ENCODE measurements at places on chromosomes 13 and 19.

DNA sequence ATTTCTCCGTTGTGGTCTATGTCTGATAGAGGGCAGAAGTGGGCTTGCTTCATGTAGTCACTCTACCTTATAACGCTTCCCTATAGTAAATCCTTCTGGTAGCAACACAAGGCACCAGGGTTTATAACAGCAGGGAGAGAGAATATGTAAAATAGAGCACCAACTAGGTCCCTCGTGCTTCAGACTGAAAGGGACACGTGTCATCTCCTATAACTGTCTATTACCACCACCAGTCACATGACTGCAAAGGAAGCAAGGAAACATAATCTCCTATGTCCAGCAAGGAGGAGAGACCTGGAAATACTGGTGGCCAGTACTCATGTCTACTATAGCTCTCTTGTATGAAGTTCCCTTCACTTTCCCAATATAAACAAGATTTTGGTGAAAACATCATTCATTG lies 79.2 kb downstream of the SLAIN1 start:
- no peak for DNase-seq

DNA sequence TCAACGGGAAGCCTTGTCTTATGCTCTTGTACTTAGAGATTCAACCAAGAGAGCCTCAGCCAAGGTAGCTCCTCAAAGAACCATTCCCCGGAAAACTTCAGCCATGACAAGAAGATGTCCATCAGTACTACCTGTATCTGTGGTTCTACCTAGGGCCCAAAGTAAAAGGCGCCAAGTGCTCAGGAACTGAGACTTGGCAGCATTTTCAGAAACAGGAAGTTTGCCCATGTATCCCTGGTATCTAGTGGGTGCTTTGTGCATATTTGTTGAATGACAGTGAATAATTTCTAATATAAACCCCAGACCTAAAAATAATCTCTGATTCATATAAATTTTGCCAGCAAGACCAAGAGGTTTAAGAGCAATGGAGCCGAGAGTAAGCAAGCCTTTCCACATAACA lies 7.2 kb downstream of the FAM216B start:
- DNase-seq: no peak

DNA sequence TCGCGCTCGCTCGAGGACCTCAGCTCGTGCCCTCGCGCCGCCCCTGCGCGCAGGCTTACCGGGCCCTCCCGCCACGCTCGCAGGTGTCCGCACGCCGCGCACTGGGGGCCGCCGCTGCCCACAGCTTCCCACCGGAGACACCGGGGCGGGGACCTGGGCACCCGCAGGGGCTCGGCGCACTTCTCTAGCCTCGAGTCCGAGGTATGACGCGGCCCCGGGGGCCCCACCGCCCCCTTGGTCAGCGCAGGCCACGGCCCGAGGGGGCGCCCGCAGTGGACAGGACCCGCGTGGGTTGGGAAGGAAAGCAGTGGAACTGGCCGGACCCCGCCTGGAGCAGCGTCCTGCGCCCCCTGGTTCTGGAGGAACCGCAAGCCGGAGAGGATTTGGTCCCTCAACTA lies 2.1 kb upstream of the GRWD1 start:
- DNase-seq: no peak

GRCh38 chr13:36026531-36026930 lies 104.7 kb downstream of the DCLK1 start:
- DNase-seq: no peak

DNA sequence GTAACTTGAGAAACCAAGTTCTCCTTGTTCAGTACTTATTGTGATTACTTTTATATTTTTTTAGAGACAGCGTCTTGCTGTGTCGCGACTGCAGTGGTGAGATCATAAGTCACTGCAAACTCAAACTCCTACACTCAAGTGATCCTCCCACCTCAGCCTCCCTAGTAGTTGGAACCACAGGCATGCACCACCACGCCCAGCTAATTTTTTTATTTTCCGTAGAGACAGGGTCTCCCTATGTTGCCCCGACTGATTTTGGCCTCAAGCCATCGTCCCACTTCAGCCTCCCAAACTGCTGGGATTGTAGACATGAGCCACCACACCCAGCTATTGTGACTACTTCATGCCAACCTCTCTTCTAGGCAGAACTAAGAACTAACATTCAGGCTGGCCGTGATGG lies 8.3 kb downstream of the C19orf53 start:
- DNase-seq: no peak

DNA sequence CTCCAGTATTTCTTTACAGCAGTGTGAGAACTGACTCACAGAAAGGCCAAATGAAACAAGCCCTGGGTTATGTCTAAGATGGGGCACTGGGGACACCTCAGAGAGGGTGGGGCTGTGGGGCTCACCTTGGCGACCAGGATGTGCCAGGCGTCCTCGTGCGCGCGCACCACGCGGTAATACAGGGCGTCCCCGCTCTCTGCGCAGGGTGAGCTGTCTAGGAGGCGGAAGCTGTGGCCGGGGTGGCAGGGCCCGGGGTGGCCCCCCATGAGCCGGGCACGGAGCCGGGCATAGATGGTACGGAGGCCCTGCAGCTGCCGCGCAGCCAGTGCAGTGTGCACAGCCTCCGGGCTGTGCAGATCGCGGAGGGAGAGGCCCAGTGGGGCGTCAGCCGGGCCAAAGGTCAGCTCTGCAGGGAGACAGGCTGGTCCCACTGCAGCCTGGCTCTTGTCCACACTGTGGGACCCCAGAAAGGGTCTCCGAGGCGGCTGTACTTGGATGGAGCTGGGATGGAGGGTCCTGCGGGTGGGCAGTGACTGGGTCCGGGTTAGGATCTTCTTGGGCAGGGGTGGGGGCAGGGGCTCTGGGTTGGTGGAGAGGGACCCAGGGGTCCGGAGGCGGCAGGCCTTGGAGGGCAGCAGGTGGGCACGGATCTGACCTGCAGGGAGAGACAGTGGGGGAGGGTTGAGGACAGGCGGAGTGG lies 3.4 kb downstream of the PEAK3 start:
- no peak for DNase-seq

- no peak for DNase-seq
Observed at GRCh38 chr19:31144075-31144870, 205.0 kb downstream of the TSHZ3 start.

GRCh38 chr19:34229721-34230120 lies 24.6 kb upstream of the GARRE1 start:
- no peak for DNase-seq

- DNase-seq: peak; percentile 11
Observed at GRCh38 chr13:72141855-72142519, 275.0 kb upstream of the DACH1 start.

DNA sequence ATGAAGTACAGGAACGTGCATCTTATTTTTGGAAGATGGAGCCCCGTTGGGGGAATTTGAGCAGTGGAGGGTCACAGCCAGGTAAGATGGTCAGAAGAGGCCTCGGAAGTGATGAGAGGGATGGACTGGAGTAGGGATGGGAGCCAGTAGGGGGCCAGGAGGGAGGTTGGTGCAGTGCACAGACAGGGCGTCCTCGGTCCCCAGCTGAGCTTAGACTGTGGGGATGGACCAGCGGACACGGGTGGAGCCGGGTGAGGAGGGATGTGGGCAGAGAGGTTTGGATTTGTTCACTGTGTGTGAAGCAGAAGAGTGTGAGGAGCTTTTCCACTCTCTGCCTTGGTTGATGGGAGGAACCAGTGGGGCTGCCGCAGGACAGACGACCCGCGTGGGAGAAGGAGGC lies 10.6 kb downstream of the RPS9 start:
- DNase-seq: no peak

- DNase-seq: peak; percentile 26
Observed at GRCh38 chr13:41767801-41768200, 193.1 kb downstream of the VWA8 start.

- no peak for DNase-seq
Observed at GRCh38 chr19:38381138-38381537, 6.7 kb downstream of the GGN start.

GRCh38 chr13:40094056-40094455 lies 438.6 kb downstream of the COG6 start:
- DNase-seq: no peak

GRCh38 chr13:91601273-91601672 lies 202.9 kb downstream of the GPC5 start:
- no peak for DNase-seq

DNA sequence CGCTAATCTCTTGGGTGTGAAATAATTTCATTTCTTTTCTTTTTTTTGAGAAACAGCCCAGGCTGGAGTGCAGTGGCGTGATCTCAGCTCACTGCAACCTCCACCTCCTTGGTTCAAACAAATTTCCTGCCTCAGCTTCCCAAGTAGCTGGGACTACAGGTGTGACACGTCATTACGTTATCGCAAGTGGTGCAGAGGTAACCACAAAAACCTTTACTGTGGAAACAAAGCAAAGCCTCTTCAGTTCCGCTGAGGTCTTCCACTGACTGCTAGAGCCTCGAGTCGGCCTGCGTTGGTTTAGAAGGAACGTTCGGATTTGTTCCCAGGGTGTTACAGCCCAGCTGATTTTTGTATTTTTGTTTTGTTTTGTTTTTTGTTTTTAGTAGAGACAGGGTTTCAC lies 2.0 kb upstream of the ZNF784 start:
- no peak for DNase-seq

DNA sequence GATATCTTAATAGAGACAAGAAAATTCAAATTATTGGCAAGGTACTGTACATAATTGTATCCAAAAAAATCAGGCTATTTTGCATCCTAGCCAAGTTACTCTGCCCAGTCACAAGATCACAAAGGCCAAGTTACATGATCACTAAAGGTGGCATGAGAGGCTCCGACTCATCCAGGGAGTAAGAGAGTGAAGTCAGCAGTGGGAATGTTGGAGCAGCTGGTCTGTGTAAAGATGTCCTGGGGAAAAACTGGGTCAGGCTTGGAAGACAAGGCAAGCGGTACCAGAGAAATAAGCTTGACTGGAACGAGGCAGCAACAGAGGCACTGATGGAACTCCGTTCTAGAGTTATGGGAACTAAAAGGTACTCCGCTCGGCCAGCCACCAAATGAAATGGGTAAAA lies 50.2 kb upstream of the PSG2 start:
- peak; percentile 53 for DNase-seq

DNA sequence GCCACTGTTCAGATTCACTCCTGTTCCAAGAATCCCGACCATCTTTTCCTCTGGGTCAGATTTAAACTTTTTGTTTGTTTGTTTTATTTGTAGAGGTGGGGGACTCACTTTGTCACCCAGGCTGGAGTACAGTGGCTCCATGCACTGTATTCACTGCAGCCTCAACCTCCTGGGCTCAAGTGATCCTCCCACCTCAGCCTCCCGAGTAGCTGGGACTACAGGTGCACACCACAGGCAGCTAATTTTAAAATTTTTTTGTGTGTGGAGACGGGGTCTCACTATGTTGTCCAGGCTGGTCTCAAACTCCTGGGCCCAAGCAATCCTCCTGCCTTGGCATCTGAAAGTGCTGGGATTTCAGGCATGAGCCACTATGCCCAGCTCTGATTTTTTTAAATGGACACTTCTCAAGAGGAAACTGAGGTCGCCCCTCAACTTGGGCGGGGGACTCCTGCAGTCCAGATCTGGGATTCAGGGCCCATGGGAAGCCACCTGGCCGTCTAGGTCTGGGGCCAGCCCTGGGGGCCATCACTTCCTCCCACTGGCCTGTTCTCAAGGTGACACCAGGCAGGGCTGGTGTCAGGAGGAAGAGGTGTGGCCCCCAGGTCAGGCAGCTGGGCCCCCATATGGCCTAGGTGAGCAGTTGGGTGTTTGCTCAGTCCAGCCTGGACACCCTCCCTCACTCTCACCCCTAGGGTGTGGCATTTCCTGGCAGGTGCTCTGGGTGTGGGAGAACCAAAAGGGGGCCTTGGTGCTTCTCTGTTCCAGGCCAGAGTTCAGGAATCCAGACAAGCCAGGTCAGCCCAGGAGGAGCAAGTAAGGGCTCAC lies 1.3 kb downstream of the B3GNT3 start:
- DNase-seq: no peak

GRCh38 chr19:33208371-33208895 lies 14.3 kb downstream of the LRP3 start:
- DNase-seq: no peak

DNA sequence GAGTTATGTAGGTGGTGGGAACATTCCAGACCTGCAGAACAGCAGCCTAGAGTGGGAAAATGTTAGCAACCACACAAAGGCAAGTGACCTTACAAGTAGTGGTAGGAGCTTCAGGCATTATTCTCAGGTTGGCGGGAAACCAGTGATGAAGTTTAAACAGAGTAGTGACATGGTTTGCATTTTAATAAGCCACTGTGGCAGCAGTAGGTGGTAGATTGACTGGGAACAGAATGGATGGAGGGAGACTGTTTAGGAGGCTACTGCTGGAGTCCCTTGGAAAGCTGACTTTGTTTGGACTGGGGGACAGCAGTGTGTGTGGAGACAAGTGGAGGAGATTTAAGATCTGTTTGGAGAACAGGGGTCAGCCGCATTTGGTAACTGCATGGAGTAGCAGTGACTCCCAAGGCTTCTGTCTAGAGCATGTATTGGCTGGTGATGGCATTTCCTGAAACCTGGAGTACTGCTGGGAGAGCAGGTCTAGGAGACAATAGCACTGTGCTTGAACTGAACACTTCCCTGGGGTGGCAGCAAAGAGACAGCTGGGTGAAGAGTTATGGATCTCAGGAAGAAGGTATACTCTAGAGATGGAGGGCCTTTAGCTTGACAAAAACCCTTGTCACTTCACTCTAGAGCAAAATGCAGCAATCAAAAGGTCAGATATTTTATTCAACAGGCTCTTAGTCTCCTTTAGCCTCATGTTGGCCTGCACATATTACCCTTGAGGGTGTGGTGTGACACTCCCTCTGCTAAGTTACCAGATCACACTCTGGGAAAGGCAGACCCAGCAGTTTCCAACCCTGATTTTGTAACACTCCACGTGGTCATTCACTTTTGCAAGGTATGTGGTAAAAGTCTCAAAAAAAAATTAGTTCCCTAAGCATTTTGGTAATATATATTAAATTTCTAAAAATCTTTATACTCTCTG lies 70.3 kb downstream of the DHRS12 start:
- DNase-seq: no peak

- no peak for DNase-seq
Observed at GRCh38 chr13:40694426-40694825, 28.0 kb upstream of the FOXO1 start.

DNA sequence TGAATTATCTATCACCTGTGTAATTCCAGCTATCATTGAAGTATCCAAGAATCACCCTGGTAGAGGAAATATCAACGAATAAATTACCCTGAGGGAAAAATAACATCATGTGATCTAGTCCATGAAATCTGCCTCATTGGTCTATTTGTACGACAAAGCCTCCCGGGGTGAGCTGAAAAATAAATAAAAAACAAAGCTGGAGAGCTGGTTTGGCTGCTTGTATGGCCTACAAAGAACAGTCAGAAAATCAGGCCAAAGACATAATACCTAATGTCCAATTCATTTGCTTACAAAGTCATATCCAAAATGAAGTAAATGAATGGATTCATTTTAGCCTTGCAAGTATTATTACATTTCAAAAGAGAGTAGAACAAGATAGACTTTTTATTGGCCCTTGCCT lies 449.9 kb downstream of the KLF12 start:
- DNase-seq: no peak

- no peak for DNase-seq
Observed at GRCh38 chr19:49403404-49404187, 15.5 kb downstream of the KASH5 start.
